ENCODE measurements at places on chromosomes 2 and 18. TPM values are rescaled to one million over a fixed set of nuclear protein-coding genes. Genes with fewer than 3 reads are reported as not detected.

DNA sequence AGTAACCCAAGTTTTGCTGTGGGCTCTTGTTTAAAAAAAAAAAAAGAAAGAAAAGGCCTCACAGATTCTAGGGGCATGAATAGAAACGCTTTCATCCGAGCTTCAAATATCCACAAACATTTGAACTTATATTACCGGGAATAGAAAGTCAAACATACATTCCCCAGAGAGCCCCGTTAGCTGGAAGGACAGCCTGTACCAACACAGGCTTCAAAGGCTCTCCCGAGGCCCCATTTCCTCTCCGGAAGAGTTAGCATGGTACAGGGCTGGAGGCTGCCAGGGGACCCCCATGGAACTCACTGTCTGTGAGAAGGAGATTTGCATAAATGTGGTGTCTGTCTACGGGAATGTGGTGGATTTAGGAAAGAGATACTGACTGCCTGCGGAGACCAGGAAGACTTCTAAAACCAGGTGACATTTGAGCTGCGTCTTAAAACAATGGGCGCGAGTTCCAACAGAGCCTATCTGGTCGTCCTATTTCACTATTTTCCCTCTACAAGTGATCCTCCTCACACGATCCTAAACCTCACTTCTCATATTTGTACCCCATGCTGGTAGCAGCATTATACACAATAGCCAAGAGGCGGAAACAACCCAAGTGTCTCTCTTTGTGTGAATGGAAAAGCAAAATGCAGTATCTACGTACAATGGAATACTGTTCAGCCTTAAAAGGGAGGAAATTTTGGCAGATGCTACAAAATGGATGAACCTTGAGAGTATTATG is 820 bp upstream of the MATN3 start:
- DNase-seq = no peak

GRCh38 chr2:64142741-64143168 is 1.5 kb downstream of the PELI1 start:
- no peak for DNase-seq

- DNase-seq = no peak
These were observed 1.4 kb downstream of the RPRD1A start for GRCh38 chr18:36066001-36066400.

DNA sequence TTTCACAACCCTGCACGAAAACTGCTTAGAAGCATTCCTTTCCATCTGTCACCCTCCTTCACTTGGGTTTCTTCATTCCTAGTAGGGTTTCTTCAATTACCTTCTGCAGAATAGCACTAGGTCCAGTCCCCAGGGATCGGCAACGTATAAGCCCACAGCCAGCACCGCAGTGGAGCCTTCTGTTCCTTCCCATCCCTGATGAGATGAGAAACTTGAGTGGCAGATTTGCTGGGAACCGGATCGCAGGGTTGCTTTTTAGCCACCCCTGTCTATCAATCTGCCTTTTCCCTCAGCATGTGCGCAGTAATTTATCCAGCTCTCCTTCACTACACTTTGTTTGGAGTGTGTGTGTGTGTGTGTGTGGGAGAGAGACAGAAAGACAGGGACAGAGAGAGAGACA is 94.2 kb downstream of the CD8B2 start:
- no peak for DNase-seq

DNA sequence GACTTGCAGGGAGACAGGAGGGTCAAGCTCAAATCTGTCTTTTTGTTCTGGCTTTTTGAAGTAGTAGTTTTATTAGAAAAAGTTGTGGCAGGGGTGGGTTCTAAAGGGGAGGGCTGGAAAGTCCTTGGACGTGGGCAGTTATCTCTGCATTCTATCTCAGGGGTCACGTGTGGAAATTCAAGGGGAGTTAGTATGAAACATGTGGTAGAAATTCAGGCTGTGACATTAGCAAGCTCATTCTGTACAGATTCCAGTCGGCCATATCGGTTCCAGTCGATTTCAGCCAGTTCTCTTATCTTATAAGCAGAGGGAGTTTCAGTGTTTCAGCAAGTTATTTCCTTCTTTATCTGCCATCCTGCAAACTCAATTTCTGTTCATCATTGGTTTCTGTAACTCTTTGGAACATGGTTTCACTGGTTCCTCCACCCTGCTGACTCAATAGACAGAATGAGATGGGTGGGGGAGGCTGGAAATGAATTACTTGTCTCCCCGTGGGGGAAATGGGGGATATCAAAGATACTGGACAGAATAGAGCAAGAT is 53.0 kb downstream of the RAB27B start:
- no peak for DNase-seq

DNA sequence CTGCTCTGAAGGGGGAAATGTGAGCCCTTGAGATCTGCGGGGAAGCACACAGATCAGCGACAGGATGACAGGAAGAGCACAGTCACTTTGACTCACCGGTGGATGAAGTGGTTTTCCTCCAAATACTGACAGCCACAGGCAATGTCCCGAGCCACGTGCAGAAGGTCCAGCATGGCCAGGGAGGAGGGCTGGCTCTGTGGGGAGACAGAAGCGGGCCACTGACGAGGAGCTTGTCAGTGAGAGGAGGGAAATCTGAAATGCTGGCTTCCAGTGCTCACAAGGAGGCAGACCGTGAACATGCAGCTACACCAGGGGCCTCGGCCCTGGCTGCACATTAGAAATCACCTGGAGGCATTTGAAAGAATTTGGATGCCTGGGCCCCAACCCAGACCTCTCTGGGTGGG is 98.7 kb downstream of the CLIP4 start:
- peak; percentile 56 for DNase-seq

DNA sequence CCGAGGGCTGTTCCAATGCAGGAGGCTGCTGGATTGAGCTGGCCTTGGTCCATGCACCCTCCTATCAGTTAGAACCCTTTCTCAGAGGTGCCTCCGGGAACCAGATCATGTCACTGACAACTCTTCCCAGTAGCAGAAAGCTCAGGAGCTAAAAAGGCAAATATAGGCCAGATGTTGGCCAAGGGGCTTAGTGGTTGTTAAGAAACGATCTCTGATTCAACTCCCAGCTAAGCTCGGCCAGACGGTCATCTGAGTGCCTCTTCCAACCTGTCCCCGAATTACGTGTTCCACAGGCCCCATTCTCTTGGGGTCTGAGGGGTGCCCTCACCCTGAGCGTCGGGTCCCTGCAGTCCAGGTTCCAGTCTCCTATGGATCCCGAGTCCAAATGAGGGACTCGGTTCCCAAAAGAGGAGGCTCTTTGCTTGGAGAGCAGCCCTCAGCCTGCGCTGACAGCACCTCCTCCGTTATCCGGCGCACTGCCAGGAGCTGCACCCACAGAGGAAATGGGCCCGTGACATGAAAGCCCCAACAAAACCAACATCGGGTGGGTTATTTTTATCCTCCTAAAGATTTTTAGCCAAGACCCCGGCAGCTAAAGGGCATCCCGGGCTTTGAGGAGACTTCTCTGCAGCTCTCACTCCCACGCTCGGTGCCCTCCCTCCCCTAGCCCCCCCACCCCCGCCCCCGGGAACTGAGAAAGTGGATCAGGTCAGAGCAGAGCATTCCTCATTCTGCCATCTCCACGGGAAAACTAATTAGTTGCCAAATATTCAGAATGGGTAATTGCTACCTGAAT is 106.6 kb upstream of the ID2 start:
- peak; percentile 54 for DNase-seq

DNA sequence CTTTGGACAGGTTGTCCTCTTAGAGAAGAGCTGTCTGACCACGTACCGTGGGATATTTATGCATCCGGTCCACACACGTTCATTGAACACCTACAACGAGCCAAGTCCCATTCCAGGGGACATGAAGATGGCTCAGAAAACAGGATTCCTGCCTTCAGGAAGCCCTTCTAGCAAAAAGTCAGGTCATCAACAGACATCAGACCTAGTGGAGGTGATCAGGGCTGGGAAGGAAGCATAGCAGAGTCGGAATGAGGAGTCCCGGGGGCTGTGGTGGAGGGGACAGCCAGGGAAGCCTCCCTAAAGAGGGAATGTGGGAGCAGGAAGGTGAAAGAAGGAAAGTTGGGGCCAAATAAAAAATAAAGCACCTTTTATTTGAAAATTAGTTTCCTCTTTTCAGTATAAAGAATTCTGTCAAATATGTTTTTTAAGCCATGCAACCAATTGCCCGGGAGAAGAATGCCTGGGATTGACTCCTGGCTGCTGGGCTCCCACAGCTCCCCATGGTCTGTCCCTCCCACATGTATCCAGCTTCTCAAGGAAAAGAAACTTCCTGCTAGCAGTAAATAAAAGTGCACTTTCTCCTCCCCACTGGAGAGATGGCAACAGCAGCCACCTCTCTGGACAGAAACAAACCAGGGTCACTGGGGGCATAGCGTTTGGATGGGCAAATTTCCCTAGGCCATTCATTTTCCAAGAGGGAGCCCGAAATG is 144.8 kb downstream of the SMAD7 start:
- peak; percentile 25 for DNase-seq

DNA sequence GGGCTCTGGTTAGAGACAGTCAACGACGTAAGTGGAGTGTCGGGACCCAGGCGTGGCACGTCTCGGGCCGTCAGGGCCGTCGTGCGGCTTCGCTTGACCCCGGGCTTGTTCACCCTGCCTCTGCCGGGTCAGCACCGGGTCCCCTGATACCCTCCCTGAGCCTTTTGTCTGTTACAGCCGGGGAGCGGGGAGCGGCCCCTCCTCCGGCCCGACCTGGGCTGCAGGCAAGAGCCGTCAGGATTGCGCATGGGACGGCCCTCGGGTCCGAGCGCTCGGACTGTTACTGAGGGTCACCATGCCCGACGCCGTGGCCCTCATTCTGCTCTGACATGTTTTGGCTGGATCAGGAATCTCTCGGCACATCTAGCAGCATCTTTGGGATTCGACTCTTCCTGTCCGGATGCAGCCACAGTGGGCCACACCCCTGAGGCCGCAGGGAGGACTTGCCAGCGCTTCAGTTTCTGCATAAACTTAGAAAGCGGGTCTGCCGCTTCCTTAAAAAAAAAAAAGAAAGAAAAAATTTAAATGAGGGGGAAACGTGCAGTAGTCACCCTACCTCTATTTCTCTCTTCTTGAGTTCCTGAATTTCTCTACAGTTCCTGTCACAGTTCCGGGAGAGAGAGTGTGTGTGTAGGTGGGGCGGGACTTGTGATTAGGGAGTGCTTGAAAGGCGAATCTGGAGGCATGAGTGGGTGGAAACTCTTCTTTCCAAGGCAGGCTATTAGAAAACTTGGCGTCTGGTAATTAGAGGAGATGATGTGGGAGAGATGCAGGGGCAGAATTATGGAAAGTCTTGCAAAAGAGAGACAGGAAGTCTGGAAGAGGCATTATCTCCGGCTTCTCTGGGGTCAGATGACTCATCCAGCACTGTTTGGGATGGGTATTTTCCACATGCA is 909 bp downstream of the TMEM87B start:
- DNase-seq = no peak

DNA sequence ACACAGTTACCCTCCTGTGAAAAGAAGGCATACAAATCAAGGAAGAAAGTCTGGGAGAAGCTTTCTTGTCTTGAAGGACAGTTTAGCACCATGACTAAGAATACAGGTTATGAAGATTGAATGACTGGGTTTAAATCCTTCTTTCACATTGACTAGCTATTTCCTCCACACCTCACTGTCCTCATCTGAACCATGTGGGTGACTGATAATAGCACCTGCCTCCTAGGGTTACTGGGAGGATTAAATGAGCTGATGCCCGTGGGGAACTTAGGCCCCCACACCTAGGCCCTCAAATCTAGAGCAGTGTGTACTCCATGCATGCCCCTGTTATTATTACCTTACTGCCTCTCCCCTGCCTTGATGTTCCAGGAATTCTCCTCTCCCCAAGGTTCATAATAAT is 202.9 kb downstream of the FBXO15 start:
- DNase-seq = no peak

DNA sequence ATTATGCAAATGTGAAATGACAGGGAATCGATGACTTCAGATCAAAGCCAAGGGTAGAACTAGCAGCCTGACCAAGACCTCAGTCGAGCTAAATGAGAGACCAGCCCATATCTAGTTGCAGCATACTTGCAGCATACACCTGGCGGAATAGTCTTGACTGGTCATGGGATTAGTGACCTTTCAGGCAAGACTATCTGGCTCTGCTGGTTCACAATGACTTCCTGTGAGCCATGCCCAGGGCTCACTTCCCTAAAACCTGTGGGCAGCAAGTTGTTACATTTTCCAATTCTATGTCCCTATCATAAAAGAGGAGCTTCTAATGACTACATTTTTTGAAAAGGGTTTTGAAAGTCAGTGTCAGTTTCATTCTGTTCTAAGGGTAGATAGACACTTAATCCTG is 1624.9 kb upstream of the CELF4 start:
- DNase-seq = no peak

- no peak for DNase-seq
These were observed 136.1 kb upstream of the LGALSL start for GRCh38 chr2:64317707-64318475.

GRCh38 chr2:133486771-133487191 is 81.5 kb downstream of the NCKAP5 start:
- no peak for DNase-seq

GRCh38 chr18:45553723-45554388 is 61.4 kb upstream of the SLC14A2 start:
- no peak for DNase-seq

DNA sequence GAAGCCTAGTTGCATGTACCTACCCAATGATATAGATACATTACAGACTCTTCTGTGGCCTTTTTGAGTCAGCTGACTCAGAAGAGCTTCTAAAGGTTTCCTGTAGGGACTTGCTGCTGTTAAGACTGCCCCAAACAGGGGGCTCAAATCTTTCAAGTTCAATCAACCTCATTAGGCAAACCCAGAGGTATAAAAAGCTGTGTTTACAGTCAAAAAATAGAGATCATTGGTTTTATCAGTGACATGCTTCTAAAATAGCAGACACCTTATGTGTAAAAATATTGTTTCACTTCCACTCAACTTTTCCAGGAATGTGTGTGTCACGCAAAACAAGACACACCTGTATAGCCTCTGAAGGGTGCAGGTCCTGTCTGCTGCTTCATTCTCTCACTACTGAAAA is 624.3 kb upstream of the FANCL start:
- DNase-seq = no peak

- no peak for DNase-seq
These were observed 306.9 kb upstream of the NT5C1B start for GRCh38 chr2:18896125-18896764.

ALKAL2 gene
- total RNA-seq = 10.6 TPM

DES gene
- 1.4 TPM for total RNA-seq

FBXO36 gene
- 3.2 TPM for total RNA-seq

CETN1 gene
- total RNA-seq = not detected

RESP18 gene
- not detected for total RNA-seq
